Memory B cell (primary cell): ENCODE measurements at places on chromosomes 6 and 20.

GRCh38 chr6:137341681-137342195 lies 122.6 kb upstream of the IFNGR1 start:
- no peak for DNase-seq

DNA sequence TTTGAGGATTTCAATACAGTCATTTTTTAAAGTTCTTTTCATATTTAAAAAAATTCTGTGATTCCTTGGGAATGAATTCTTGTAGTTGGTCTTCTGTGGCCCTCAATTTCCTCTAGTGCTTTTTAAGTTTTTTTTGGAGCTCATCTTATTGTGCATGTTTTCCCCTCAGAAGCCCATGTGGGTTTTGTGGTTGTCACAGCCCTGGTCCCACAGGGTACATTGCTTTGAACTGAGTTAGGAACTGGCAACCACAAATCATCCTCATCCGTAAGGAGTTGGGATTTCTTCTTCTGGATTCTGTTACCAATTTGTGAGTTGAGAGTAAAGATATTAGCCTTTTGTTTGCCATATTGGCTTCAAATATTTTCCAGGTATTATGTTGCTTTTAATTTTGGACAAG lies 89.9 kb downstream of the AKAP7 start:
- DNase-seq, result no peak

DNA sequence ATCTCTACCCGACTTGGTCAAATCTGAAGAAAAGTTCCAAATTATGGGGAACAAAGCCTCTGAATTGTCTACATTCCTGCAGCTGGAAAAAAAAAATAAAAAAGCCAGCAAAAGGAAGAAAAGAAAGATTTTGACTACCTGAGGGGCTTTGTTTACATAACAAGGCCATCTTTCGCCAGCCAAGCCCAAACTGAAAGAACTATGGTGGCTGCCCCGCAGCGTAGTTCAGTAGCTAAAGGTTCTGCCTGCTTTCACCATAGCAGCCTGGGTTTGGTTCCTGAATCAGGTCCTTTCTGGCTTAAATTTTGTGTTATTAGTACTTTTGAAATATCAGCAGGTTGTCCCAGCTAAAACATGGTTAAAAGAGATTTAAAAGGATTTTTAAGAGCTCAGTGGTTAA lies 35.4 kb downstream of the ZNF133 start:
- DNase-seq, result no peak

DNA sequence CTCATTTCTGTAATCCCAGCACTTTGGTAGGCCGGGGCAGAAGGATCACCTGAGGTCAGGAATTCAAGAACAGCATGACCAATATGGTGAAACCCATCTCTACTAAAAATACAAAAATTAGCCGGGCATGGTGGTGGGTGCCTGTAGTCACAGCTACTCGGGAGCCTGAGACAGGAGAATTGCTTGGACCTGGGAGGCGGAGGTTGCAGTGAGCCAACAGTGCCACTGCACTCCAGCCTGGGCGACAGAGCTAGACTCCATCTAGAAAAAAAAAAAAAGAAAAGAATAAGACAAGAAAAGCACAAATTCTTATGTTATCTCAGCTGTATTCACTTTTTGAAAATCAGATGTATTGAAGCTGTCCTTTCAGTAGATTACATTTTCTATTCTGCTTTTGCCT lies 289.4 kb downstream of the GRIK2 start:
- no peak for DNase-seq

DNA sequence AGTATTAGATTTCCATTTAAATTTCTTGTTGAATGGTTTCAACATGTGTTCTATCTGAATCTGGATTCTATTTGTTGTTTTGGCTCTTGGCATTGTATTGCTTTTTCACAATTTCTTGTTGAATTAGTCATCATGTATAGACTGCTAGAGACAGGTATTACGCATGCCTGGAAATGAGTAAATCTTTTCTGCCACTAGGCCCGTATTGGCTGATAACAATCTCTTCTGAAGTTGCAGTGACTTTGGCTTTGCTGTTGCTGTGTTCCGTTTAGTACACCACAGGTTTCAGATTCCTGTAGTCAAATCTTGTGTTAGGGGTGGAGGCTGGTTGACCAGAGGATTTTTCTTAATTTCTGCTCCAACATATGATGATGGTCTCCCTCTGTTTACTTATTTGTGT lies 1339.4 kb downstream of the GRIK2 start:
- DNase-seq, result no peak

- DNase-seq, result no peak
Measured at GRCh38 chr20:36666181-36666740, 20.3 kb upstream of the SLA2 start.

GRCh38 chr6:112330879-112331265 lies 16.3 kb upstream of the RFPL4B start:
- DNase-seq, result no peak

DNA sequence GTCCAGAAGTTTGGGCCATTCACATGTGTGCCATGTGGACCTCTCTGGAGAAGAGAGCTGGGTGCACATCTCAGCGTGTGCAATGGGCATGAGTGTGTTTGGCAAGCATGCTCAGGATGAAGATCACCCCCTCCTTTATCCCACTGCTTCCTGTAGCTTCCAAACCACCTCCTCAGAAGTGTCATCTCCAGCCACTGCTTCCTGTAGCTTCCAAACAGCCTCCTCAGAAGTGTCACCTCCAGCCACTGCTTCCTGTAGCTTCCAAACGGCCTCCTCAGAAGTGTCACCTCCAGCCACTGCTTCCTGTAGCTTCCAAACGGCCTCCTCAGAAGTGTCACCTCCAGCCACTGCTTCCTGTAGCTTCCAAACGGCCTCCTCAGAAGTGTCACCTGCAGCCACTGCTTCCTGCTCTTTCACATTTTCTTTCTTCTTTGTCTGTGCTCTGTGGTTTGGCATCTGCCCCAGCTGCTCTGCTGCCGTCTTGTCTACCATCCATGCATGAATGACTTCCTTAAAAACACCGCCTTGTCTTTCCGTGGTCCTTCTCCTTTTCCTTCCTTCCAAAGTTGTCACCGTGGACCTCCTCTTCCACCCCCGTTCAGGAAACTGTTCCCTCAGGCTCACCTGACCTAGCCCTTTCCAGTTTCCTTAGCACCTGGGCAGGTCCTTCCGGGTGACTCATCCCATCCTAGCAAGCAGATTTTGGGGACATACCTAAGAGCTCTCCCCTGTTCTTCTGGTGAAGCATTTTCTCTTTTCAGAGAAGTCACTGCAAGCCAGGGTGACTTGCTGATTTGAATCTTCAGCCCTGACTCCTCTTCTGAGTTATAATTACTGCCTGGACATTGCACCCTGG lies 43.5 kb upstream of the TIAM2 start:
- peak; percentile 34 for DNase-seq

DNA sequence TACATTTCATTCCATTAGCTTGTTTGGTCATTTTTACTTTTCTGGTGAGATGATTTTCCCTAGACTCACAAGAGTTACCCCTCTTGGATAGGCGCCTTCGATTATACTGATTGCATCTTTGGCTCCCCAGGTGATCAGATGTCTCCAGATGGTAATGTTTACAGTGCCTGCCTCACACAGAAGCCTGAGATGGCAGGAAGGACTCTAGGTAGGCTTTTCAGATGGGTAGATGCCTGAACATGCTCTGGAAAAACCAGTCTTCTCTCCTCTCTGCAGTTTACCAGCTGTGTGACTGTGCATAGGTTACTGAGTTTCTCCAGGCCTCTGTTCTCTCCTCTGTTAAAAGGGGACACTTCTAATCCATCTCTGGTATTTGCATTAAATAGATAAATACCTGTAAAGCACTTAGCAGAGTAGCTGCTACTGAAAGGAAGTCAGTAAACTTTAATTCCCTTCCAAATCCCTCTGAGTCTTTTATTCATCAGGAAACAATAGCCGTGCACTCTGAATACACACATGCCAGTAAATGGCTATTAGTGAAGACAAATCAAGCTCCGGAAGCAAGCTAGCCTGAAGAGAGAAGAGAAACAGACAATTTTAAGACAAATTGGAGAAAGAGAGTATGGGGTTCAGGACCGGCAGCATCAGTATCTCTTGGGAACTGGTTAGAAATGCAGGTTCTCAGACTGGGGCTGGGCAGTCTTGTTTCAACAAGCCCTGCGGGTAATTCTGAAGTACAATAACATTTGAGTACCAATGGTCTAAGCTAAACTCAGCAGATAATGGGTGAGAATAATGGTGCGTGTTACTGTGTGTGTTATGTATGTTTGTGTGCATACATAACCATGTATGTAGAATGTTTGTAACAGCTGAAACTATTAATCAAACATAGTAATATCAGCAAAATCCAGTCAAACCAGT lies 139.4 kb downstream of the UST start:
- DNase-seq, result no peak

DNA sequence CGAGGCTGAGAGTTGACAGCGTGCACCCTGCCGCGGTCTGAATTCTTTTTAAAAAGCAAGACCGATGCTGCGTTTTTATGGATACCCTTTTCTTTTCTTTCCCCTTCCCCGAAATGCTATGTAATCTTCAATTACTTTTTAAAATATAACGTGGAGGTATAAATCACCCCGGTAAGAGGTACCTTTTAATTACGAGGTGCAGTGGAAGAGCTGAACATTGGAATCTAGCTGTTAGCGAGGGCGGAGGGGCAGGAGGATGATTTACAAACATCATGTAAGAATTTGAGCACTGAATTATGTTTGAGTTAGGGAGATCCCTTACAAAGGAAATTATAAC lies 1.2 kb downstream of the EYA2 start:
- DNase-seq, result no peak

- no peak for DNase-seq
Measured at GRCh38 chr20:20102716-20103258, 50.5 kb downstream of the CFAP61 start.

- DNase-seq, result no peak
Measured at GRCh38 chr6:27668442-27669294, 195.8 kb upstream of the ZNF184 start.

DNA sequence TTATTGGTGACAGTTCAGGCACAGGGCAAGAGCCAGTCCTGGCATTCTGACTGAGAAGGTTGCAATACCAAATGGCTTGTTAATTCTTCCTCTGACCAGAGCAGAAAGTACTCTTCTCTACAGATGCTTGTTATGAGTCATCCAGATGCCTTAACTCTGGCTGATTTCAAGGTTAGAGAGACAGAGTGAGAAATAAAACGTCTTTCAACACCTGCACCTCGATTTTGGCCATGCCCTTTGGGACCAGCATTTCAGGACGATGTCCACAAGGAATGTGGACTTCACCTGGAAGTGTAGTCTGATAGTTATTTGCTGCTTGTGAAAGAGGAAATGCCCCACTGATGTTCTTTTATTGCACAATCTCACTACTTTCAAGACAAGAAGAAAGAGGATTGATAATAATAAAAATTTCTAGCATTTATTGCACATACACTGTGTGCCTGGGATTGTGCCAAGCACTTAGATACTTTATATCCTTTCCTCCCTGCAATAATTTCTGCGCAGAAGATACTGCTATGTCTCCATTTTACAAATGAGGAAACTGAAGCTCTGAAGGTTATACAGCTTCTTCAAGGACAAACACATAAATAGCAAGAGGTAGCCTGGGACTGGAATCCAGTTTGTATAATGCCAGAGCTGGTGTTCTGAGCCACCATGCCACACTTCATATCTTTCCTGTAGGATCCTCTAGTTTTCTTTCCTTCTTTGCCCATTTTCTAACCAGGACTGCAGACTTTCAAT lies 33.5 kb upstream of the MCM3 start:
- DNase-seq, result no peak

DNA sequence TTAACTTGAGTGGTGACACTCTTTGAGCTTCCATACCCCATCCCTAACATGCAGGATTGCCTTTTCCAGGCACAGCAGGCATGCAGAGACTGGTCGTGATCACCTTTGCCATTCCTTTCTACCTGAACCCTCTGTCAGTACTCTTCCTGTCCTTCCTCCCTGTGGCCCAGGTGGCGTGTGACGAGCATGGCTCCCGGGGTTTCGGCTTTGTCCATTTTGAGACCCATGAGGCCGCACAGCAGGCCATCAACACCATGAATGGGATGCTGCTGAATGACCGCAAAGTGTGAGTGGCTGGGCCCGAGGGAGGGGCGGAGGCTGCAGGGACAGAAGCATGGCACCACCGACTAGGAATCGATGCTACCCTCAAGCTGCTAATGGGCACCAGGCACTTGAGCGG lies 6.7 kb downstream of the PABPC1L start:
- DNase-seq, result no peak

DNA sequence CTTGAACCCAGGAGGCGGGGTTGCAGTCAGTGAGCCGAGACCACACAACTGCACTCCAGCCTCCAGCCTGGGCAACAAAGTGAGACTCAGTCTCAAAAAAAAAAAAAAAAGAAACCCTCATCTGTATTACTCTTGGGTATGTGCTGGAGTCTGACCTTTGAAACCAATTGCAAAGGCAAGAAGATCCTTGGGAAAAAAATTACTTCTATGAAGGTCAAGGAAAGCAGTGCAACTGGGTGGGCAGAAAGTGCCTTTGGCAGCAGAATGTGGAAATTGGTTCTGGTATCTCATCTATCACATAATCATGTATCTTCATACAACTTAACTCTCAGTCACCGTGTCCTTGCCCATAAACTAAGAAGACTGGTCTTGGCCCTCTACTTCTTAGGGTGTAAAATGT lies 7.7 kb upstream of the RPL7L1 start:
- no peak for DNase-seq

- DNase-seq, result no peak
Measured at GRCh38 chr20:58215116-58215515, 13.3 kb downstream of the ANKRD60 start.

DNA sequence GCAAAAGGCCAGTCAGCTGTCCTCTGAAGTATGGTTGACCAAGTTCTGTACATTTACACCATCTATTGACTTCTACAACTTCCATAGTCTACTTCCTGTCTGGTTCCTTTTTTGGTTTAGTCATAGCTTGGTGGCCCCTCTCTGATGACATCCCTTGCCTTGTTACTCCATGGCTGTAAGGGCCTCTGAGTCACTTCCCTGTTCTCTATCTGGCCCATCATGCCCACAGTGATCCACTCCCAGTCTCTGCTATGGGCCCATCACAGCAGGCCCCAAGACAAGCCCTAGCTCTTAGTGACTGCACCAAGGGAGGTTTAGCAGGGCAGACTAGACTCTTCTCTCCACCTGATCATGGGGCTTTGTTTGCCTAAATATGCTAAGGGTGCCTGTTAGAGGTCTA lies 441.6 kb downstream of the HACE1 start:
- no peak for DNase-seq

DNA sequence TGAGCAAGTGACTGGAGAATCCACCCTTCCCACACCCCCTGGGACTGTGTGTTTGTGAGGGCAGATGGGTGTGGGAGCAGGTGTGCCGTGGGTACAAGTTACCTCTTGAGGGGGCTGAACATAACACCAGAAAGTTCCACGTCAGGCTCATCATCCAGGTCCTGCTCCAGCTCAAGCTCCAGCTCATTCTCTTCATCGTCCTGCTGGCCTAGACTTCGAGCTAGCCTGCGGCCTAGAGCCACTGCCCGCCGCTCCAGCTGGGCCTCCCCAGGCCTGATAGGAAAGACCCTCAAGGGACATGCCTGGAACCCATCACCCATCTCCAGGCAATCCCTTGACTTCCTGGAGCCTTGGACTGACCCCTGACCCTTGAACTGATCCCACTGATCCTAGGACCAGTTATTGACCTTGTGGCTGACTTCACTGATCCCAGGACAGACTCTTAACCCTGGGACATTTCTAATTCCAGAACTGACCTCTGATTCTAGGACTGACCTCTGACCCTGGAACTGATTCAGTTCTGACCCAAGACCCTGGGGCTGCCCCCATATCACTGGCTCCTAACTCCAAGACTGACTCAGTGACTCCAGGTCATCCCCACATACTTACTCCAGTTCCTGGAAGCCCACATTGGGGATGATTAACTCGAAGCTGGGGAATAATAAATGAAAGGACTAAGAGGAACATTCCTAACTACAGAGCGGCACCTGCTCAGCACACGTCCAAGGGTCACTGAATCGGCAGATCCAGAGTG lies 11.8 kb upstream of the SPAG4 start:
- DNase-seq, result no peak

GRCh38 chr6:170080828-170081371 lies 210.0 kb downstream of the DLL1 start:
- peak; percentile 4 for DNase-seq
